ENCODE measurements at places on chromosomes 2 and 18.

GRCh38 chr18:22523481-22523880 is 105.8 kb upstream of the CTAGE1 start:
- DNase-seq = no peak

DNA sequence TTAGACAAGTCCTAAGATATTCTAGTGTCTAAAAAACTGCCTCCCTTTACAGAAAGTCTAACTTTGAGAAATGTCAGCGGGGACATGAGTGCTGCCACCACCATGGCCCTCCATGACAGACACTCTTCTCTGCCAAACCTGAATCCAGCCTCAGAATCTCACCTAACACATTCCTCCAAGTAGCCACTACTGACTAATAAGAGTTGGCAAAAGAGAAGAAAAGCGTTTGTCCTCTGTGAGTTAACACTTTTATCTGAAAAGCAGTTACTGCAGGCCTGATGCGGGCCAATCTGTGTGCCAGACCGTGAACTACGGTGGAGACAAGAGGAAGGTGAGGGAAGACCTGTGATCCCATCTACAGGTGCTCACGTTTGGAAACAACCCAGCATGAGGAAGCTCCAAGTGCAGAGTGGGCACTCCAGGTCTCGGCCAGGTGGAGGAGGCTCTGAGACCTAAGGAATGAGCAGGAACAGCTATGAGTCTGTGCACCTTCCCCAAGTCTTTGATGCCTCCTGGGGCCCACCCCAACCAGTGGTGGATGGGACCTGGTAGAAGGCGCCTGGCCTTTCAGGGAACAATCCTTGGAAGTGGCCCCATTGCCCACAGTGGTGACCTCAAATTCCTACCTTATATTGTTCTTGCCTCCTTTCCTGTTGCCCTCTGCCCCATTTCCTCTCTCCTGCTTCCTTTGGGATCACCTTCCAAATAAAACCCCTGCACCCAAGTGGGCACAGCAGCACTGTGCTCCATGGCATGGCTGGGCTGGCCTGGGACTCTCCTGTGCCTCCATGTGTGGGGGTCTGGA is 91.6 kb downstream of the BIN1 start:
- DNase-seq = no peak

GRCh38 chr2:232341739-232342126 is 36.8 kb upstream of the ALPP start:
- no peak for DNase-seq

- no peak for DNase-seq
Observed at GRCh38 chr2:66730441-66730840, 295.5 kb downstream of the MEIS1 start.

DNA sequence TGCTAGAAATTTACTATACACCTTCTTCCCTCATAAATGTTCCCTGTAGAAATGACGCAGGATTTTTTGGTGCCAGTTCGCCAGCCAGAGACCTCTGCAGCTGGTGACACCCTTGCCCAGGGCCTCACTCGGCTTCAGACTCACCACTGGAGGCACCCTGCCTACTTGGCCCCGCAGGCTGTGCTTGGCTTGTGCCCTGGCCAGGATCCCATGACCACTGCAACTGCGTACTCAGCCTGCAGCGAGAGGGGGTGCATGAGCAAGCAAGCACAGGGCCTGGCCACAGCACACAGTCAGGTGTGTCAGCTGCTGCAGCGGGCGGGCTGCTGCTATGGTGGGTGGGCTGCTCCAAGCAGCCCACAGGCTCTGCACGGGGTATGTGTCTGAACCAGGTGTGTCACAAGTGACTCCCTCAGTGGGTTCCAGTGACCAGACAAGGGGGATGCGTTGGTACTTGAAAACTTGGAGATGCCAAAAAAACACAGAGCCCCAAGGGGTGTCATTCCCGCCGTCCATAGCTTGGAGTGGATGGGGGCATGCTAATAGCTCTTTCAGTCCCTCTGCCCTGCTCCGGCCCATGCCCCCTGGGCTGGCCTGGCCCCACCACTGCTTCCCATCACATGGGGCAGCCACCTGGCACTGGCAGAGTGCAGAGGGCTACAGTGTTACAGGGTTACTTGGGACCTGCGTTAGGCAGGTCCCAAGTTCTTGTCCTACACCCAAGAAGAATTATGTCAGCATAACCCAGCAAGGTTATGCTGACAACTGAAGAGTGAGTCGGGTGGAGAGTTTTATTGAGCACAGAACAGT is 46.6 kb upstream of the TANC1 start:
- DNase-seq = no peak

DNA sequence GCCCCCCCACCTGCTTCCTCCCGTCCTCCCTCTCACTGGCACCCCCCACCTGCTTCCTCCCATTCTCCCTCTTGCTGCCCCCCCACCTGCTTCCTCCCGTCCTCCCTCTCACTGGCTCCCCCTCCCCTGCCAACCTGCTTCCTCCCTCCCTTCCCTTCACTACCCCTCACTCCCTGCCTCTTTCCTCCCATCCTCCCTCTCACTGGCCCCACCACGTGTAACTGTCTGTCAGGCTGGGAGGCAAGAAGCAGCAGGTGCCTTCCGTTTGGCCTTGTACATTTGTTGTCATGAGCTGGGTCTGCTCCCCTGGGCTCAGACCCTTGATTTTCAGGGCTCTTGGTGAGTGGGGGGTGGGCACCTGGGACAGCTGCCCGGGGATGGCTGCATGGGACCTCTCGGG is 19.1 kb downstream of the RTP5 start:
- DNase-seq = no peak

GRCh38 chr2:43444989-43445645 is 150.7 kb downstream of the THADA start:
- no peak for DNase-seq

DNA sequence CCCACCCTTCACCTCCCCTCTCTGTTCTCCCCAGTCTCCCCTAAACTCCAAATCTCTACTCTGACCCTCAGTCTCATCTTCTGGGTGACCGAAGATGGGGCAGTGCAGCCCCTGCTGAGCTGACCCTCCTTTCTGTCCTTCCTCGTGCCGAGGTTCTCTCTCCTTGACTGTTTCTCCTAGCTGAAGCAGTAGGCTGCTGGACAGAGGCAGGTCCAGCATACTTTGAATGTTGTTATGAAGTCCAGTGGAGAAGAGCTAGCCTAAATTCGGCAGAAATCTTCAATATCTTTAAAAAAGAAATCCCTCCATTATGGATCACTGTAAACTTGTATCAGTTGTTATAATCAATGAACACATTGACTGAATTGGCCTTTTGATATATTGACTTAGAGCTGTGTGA is 63.2 kb downstream of the RRM2 start:
- no peak for DNase-seq

- no peak for DNase-seq
Observed at GRCh38 chr2:160109243-160109642, 46.8 kb upstream of the PLA2R1 start.

GRCh38 chr18:3970929-3971328 is 484.2 kb downstream of the DLGAP1 start:
- DNase-seq = no peak

DNA sequence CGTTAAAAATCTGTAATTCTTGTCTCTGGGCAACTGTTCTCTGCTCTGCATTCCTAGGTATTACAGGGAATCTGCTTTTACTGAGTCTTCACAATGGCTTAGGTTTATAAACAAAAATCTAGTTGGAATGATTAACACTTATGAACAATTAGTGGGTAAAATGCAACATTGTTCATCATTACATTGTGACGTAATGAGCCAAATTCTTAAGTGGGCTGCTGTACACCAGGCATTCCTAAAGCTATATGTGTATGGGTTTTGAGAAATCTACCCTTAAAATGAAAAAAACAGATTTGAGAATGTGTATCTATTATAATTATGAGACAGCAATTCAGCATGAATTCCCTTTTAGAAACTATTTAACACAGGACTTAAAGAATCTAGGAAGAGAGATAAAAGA is 41.5 kb upstream of the ERBB4 start:
- DNase-seq = no peak

GRCh38 chr2:102513355-102513939 is 40.4 kb downstream of the SLC9A4 start:
- DNase-seq = no peak

- no peak for DNase-seq
Observed at GRCh38 chr2:66985906-66986305, 411.2 kb upstream of the ETAA1 start.

DNA sequence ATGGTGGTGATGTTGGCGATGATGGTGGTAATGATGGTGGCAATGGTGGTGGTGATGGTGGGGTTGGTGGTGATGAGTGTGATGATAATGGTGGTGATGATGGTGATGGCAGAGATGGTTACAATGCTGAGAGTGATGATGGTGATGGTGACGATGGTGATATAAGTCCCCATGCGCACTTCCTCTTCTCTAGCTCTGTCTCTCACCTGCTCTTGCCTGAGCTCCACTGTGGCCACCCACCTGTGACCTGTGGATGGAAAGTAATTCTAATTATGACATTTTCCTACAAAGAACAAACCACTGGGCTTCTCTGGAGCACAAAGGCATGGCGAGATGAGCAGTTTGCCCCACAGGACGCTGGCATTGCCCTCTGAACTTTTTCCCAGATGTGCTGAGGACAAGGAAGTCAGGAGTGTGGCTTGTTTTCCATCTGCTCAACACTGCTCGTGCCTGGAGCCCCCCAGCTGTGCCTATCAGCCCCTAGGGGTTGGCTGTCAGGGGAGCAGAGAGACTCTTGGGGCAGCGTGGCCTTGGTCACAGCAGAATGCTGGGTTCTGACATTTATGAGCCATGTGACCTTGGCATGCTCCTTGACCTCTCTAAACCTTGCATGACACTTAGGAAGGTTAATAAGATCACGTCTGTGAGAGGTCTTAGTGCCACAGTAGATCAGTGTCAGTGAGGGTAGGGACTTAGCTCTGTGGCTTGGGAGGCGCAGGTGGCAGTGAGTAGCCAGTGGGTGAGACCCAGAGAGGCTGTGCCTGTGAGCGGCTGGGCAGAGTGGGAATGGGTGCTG is 68.4 kb downstream of the RRM2 start:
- no peak for DNase-seq

- DNase-seq = no peak
Observed at GRCh38 chr2:197130318-197130717, 180.3 kb downstream of the ANKRD44 start.

DNA sequence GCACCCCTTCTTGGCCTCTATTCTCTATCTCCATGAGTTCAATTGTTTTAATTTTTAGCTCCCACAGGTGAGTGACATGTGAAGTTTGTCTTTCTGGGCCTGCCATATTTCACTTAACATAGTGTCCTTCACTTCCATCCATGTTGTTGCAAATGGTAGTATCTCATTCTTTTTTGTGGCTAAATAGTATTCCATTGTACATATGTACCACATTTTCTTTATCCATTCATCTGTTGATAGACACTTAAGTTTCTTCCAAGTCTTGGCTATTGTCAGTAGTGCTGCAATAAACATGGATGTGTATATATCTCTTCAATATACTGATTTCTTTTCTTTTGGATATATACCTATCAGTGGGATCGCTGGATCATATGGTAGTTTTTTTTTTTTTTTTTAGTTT is 9.0 kb downstream of the STRADB start:
- DNase-seq = no peak

GRCh38 chr2:23540804-23541360 is 155.9 kb downstream of the KLHL29 start:
- DNase-seq = no peak

DNA sequence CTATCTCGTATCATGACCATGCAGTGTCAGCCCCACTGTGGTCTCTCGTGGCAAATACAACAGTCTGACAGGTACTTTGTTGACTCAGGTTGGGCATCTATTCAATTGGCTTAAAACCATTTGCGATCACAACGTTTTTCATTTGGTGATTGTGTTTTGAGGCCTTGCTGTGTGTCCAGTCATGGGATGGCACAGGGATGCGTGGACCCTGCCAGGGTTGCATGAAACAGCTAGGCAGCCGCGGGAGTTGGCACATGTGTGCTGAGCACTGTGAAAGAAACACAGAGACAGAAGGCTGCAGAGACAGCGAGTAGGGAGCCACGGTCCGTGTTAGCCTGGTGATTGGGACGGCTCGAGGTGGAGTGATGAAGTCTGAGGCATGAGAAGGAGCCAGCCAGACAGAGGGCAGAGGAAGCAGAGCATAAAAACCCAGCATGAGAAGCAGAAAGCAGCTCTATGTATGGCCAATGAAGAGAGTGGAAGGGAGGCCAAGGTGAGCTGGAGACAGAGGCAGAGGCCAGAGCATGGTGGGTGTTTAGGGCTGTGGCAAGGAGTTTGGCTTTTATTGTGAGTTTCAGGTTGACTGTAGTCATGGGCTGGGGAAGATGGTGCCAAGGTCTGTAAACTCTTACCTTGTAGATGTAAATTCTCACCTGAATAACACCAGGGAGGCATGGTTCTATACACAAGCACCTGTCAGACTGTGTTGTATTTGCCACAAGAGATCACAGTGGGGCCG is 31.8 kb upstream of the IL1R1 start:
- no peak for DNase-seq

GRCh38 chr2:69780921-69781320 is 39.0 kb downstream of the ANXA4 start:
- DNase-seq = no peak

GRCh38 chr18:9419956-9420631 is 55.2 kb upstream of the RALBP1 start:
- DNase-seq = no peak

GRCh38 chr2:188610050-188610444 is 318.4 kb downstream of the GULP1 start:
- no peak for DNase-seq

GRCh38 chr2:69531186-69531585 is 94.0 kb upstream of the NFU1 start:
- no peak for DNase-seq

- DNase-seq = no peak
Observed at GRCh38 chr2:67571785-67572718, 174.9 kb downstream of the ETAA1 start.

- no peak for DNase-seq
Observed at GRCh38 chr2:69021727-69022126, 8.7 kb downstream of the ANTXR1 start.

DNA sequence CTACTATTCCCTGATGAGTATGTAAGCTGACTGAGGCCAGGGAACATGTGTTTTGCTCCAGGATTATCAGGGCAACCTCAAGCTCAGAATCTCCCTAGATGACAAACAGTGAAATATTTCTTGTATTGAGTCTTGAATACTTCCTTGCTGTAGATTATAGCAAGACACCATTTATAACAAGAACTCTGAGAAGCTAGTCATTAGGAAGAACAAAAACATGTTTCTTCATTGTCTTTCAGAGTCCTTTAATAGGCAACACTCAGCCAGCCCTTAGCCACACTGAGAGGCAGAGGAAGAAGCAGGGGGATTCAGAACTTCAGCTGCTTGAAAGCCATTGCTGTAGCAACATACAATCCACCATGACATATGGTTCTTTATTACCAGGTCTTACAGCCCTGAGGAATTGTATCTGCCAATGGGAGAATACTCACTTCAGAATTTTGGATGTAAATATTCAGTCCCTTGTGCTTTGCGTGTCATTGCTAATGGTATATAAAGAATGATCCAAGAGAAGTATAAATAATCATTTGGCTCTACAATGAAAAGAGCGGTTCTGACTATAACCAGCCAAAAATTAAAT is 117.5 kb upstream of the NCKAP5 start:
- no peak for DNase-seq

All from hematopoietic multipotent progenitor cell treated with erythropoietin and hydrocortisone succinate and interleukin-3 and kit ligand, for 17 days (in vitro differentiated cells).